Cardiac fibroblast (primary cell): ENCODE measurements at places on chromosomes 7 and 10.

GRCh38 chr10:99870123-99870730 is 87.8 kb downstream of the ABCC2 start:
- no peak for DNase-seq

DNA sequence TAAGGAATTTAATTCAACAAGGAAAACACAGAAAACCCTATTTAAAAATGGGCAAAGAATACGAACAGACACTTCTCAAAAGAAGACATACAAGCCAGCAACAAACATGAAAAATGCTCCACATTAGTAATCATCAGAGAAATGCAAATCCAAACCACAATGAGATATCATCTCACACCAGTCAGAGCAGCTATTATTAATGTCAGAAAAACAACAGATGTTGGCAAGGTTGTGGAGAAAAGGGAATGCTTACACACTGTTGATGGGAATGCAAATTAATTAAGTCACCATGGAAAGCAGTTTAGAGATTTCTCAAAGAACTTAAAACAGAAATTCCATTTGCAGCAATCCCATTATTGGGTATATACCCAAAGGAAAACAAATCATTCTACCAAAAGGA is 55.2 kb downstream of the GCC1 start:
- DNase-seq, result no peak

- peak; percentile 10 for DNase-seq
Measured at GRCh38 chr10:45040921-45041542, 40.3 kb downstream of the ZNF22 start.

- peak; percentile 82 for DNase-seq
Measured at GRCh38 chr10:33134011-33134751, 176.2 kb upstream of the ITGB1 start.

DNA sequence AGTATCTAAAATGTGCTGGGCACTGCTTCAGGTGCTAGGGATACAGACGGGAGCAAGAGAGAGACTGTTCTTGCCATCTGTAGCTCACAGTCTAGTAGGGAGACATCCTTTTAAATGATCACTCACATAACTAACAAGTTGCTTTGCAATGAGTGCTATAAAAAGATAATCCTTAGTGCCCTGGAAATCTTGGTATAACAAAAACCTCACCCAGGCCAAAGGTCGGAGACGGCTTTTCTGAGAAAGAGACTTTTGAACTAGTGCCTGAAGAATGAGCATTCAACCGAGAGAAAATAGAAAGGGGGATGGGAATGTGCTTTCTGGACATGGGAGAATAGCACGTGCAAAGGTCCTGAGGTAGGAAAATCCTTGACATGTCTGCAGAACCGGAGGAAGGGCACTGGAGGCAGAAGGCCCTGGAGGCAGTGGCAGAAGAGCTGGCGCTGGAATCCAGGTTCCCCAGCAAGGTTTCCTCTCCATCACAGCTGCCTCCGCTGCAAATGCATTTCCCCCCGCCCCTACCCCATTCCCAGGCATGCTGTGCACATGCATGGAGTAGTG is 89.4 kb downstream of the COL13A1 start:
- DNase-seq, result no peak
